Left kidney (tissue), 8 donors: ENCODE measurements at places on chromosomes 12 and 14. TPM values are rescaled to one million over a fixed set of nuclear protein-coding genes. Genes with fewer than 3 reads are reported as not detected.

DNA sequence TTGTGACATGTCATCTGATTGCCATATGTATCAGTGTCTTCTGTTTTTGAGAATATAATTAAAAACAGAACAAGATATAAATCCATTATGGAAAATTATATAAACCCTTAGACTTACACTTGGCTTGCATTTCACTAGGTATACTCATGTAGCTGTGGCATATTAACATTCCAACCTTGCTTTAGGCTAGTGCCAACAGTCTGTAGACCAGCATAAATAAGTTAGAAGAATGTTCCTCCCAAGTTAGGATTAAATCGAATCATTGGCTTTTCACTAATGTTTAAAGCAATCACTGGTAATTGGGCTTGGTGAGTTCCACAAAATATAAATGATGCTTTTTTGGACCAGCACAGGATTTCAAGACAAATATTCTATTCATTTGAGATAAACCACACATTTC is 103.0 kb downstream of the LIN7A start:
- no peak for DNase-seq

DNA sequence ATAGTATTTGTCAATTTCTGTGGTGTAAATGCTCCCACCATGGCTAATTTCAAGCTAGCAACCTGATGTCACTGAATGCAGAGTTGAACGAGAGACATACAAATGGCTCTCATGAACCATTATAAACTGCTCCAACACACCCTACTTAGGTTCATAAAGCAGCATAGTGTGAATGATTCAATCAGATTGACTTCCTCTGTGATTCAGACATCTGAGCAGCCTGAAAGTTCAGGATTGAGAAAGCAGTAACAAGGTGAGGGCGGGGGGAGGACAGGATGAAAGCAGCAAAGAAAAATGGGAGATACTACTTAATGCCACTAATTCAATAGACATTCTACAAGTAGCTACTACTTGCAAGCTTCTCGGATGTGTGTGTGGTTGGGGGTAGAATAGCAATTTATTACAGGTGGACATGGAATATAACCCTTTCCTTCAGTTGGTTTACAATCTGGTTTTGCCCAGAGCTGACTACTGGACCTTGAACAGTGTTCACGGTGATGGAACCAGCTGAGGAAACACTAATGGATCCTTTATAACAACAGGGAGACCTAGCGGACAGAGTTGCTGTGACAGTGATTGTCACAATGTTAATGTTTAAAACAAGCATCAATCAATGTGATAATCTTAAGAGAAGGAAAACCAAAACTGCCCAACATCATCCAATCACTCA is 52.5 kb upstream of the PELI2 start:
- no peak for DNase-seq

- no peak for DNase-seq
These were observed 1293.7 kb upstream of the FLRT2 start for GRCh38 chr14:84236290-84236689.

GRCh38 chr14:90487031-90487430 is 90.2 kb downstream of the CALM1 start:
- no peak for DNase-seq

GRCh38 chr14:90467501-90467900 is 70.7 kb downstream of the CALM1 start:
- no peak for DNase-seq

- no peak for DNase-seq
These were observed 248.2 kb downstream of the DPF3 start for GRCh38 chr14:72645706-72646105.

MPHOSPH9 gene
- 55.9 TPM for polyA plus RNA-seq

- no peak for DNase-seq
These were observed 65.4 kb downstream of the CLMN start for GRCh38 chr14:95254288-95254687.

DNA sequence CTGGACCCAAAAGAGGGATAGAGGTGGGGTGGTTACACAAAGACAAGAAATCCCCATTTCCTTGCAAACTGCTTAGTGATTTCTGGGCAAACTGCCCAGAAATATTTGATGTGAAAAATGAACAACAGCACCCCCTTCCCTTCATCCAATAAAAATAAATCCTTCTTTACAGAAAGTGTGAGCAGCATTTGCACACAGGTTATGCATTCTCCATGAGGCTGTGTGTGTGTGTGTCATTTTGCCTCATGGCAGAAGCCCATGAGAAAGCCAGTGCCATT is 17.2 kb upstream of the NRXN3 start:
- no peak for DNase-seq

GRCh38 chr14:92105893-92106142 is 564 bp downstream of the ATXN3 start:
- peak; percentile 47 for DNase-seq

EXOC5 gene
- 74.7 TPM for polyA plus RNA-seq

DNA sequence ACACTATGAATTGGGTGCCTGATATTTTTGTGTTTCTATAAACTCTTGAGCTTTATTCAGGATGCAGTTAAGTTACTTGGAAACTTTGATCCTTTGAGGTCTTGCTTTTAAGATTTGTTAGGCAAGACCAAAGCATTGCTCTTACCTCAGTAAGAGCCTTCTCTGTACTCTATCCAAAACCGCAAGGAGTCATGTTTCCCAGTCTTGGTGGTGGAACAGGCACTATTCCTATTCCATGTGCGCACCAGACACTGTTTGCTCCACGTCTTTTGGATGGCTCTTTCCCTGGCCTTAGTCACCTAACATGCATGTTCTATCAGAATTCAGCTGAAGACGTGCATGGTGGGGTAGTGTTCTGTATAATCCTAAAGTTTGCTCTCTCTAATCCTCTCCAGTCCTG is 23.5 kb downstream of the CSRP2 start:
- no peak for DNase-seq

ACOT6 gene
- 0.25 TPM for polyA plus RNA-seq

GRCh38 chr14:51182131-51182565 is 57.9 kb upstream of the TMX1 start:
- no peak for DNase-seq

- DNase-seq: no peak
These were observed 367.3 kb downstream of the ALG10 start for GRCh38 chr12:34389378-34390170.

GRIP1 gene
- polyA plus RNA-seq: 26.9 TPM

GRCh38 chr14:80784820-80785219 is 156.7 kb downstream of the CEP128 start:
- DNase-seq: no peak

- DNase-seq: peak; percentile 50
These were observed 25.3 kb upstream of the SPTLC2 start for GRCh38 chr14:77641534-77642341.

LRFN5 gene
- 13.4 TPM for polyA plus RNA-seq

PARPBP gene
- polyA plus RNA-seq: 18.3 TPM

- DNase-seq: no peak
These were observed 52.0 kb downstream of the WSCD2 start for GRCh38 chr12:108181095-108181454.
